ENCODE measurements at places on chromosomes 11 and 22. TPM values are rescaled to one million over a fixed set of nuclear protein-coding genes. Genes with fewer than 3 reads are reported as not detected.

GRCh38 chr22:46084943-46085827 is 65.1 kb upstream of the PPARA start:
- ATAC-seq, result peak; percentile 32

DNA sequence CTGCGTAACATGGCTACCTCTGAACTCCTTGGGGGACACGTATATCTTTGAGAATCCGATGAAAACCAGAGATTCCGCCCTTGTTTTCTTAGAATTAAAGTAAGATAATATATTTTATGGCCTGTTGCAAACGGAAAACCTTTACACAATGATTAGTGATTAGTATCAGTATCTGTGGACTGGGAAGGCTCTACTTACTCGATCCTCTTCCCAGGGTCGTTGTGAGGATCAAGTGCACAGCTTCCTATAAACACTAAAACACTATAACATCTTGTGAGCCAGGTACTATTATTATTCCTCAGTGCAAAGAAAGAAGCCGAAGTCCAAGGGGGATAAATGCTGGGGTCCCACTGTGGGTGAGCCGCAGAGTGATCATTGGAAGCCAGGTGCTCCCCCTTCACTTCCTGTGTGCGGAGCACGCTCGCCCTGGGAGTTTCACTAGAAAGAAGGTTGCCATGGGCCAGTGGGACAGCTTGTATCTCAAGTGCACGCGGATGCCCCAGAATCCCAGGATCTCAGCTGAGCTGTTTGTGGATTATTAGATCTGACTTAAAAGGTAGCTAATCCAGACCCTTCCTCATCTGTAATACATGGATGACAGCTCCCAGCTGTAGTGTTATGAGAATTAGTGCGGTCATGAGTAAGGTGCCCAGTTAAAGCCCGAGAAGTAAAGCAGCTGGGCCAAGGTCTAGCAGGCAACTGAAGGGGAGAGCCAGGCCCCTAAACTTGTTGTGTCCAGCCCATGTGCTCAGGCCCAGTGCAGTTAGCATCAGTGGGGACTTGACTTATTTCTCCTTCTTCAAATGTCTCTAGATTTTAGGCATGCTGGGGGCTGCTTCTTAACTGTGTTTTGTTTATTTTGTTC is 839 bp downstream of the CBY1 start:
- ATAC-seq, result no peak

GRCh38 chr22:39251762-39252460 is 7.1 kb upstream of the PDGFB start:
- no peak for ATAC-seq

- ATAC-seq, result no peak
Measured at GRCh38 chr22:33640900-33641299, 279.4 kb downstream of the LARGE1 start.

DNA sequence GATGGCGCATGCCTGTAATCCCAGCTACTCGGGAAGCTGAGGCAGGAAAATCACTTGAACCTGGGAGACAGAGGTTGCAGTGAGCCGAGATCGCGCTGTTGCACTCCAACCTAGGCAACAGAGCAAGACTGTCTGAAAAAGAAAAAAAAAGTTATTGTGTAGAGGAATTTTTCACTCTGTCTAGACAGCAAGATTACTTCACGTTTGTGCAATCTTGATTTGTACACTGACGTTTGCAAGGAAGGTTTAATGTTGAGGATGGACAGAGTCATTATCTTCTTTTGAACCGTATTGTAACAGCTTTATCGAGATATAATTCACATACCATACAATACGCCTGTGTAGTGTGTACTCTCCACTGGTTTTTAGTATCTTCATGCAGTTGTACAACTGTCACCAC is 3.7 kb downstream of the CTTN start:
- no peak for ATAC-seq

- ATAC-seq, result no peak
Measured at GRCh38 chr22:27768027-27768653, 33.4 kb downstream of the MN1 start.

DNA sequence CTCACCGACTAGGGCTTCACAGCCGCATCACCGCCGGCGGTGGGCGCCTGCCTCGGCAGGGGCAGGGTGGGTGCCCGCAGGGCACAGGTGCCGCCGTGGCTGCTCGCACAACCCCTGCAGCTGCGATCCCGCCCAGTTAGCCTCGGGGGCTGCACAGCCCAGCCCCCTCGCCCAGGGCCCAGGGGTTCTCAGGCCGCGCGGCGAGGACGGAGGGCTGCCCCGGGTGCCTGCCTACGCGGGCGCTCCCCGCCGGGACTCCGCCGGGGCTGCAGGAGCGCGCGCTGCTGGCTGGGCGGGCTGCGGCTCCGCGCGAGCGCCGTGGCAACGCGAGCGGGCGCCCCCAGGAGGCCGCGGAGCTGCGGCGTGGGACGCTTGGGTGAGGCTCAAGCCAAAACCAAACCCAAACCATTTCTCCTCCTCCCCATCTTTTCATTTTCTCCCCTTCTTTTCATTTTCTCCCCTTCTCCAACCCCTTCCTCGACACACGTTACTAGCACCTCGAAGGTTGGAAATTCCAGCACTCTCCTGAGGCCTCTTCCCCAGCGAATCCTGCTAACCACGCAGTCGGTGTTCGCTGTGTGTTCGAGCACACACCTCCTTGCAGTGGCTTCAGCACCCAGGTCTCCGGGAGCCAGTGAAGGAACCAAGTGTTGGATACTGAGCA is at the start of gene MICAL3:
Gene MICAL3, minus strand, starts transcription at position 286 of the 664 bp plus-strand sequence. CDS start 117,749 bp downstream, outside the sequence.
- peak; percentile 82 for ATAC-seq

GRCh38 chr11:77353131-77353530 is 51.6 kb upstream of the GDPD4 start:
- ATAC-seq, result no peak

DNA sequence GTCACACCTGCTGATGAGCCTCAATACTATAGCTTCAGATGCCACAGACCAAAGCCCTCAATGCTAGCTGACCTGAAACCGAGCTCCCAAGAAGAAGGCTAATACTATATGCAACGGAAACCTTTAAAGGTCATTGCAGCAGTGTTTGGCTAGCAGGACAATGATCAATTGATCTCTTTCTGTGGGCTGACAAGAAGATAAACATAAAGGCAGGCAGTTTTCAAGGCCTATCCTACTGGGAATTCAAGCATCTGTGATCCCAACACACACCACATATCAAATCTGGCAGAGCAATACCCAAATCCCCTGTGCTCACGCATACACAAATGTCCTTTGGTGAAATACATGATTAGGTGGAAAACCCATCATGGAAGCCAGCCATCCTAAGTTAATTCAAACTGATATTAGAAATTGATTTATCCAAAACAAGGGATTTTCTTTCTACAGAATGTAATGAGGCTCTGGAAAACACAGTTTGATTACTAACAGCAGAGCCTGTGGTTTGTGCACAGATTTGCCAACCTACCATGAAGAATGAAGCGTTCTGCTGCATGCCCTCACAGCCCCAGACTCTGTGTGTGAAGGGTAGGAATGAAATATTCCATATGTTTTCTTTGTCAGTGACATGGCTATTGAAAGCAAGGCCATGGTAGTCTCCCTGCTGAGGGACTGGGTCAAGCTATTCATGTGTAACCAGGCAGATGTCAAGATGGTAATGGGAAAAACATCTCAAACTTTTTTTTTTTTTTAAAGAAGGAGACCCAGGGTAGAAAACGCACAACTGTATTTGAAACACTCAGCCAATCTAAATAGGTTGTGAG is 12.2 kb downstream of the LGR4 start:
- ATAC-seq, result peak; percentile 93

- ATAC-seq, result no peak
Measured at GRCh38 chr11:62456630-62457029, 37.8 kb downstream of the SCGB1A1 start.

DNA sequence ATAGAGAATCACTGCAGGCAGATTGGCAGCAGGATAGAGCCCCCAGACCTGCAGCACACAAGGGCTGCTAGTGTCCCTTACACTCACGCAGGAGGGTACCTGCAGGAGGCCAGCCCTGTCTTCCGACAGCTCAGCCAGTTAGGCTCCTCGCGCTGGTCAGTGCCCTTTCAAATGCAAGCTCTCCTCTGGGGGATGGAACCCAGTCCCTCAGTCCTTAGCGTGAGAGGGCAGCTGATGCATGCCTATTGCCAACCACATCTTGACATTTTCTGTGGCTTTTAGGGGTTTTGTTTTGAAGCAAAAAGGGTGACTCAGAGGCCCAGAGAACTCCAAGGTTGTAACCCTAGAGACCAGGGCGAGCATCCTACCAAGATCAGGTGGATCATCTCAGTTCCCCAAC is 40.0 kb downstream of the WNT11 start:
- no peak for ATAC-seq

DNA sequence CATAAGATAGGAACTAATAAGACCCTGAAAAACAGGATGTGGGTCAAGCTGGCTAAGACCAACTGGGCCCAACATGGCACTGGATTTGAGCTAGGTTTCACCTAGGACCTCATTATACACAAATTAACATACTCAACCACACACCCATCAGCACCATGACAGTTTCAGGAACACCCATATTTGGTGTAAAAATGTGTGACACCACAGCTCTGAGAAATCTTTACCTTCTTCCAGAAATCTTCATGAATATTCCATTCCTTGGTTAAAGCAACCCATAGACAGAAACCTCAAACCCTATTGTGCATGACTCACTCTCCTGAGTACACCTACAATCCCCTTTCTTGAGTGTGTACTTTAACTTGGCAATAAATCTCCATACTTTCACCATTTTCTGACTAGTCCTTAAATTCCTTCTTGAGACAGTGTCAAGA is 378.8 kb downstream of the DYNC2H1 start:
- peak; percentile 87 for ATAC-seq

DNA sequence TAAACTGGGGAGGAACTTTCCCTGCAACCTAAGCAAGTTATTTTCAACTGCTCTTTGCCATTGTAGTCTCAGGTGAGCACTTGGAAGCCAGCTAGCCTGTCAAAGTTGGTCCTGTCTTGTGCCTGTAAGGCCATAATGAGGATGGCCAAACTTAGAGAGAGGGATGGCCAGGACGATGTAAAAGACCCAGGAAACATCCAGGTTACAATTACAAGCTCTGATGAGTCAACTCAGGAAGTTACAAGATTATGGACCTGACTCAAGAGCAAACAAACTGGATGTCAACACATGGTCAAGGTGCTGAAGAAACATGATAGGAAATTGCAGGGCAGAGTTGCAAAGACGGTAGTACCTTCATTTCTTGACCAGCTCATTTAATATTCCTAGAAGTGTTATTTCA is 1.6 kb downstream of the GTPBP1 start:
- ATAC-seq, result no peak

- ATAC-seq, result no peak
Measured at GRCh38 chr22:30810105-30810504, 115.4 kb downstream of the OSBP2 start.

GRCh38 chr11:1860108-1860507 is 7.2 kb downstream of the LSP1 start:
- ATAC-seq, result no peak

- no peak for ATAC-seq
Measured at GRCh38 chr22:29454276-29454675, 15.9 kb downstream of the RFPL1 start.

DNA sequence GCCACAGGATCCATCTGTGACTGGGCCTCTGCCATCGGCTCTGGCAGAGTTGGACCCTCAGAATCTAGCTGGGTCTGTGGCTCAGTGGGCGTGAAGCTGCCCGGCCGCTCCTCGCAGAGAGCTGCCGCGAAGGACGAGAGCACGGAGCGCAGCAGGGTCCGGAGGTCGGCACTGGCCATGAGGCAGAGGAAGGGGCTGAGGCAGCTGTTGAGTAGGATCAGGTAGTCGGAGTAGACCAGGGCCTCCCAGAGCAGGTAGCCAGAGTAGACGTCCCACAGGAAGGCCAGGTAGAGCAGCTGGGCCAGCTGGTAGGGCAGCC is 912 bp downstream of the GPR152 start:
- ATAC-seq, result no peak

- ATAC-seq, result no peak
Measured at GRCh38 chr11:35507688-35508087, 17.7 kb downstream of the PAMR1 start.

DNA sequence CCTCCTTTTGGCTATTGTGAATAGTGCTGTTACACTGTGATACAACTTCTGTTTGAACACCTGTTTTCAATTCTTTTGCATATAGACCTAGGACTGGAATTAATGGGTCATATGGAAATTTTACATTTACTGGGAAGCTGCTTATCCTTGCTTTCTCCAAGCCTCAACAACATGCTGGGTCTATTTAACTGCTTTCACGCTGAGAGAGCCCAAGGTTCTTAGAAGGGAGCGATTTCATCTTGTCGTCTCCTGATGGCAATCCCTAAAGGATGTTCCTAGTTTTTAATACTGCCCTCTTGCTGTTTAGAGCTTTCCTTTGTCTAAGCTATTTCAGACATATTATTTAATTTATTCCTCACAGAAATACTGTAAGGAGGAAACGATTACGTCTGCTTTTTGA is 15.5 kb downstream of the IRAG1 start:
- no peak for ATAC-seq

DNA sequence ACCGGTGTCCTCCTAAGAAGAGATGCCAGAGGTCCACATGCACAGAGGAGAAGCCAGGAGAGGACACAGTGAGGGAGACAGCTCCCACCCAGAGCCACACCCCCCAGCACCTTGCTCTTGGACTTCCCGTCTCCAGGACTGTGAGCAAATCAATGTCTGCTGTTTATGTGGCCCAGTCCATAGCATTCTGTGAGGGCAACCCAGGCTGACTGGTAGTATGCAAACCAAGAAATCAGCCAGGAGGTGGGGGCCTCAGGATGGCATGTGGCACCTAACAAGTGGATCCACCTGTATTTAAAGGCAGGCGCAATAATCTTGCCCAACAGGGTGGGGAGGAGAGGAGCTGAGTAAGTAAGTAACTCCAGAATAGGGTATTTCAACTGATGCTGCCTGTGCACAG is 136.4 kb downstream of the BRD1 start:
- no peak for ATAC-seq

- ATAC-seq, result no peak
Measured at GRCh38 chr22:39738746-39739145, 154.8 kb downstream of the ENTHD1 start.

DNA sequence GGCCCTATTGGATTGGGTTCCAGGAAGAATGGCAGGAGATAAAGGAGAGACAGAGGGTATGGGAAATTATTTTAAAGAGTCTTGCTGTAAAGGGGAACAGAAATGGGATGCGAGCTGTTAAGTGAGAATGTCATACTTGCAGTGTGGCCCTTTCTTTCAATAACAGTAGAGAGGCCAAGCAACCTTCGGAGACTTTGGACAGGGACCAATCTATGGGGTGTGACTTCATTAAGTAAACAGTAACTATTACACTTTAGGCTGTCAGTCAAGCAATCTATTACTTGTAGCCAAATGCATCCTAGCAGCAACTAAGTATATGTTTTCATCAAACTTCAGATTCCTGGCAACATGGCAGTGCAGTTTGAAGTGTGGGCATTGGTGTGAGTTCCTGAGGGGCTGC is 376.2 kb upstream of the LARGE1 start:
- no peak for ATAC-seq

The GTSE1 gene
- 1.3 TPM for total RNA-seq

The MS4A4E gene
- not detected for total RNA-seq

The PATE4 gene
- 0.25 TPM for total RNA-seq

The ME3 gene
- 1.9 TPM for total RNA-seq

The CAPN5 gene
- 25.1 TPM for total RNA-seq

The TRIM34 gene
- total RNA-seq, result 0.73 TPM

The HBB gene
- total RNA-seq, result not detected

The CCT8L2 gene
- not detected for total RNA-seq

The SAA4 gene
- not detected for total RNA-seq

The KIF18A gene
- 3.2 TPM for total RNA-seq

All from motor neuron (in vitro differentiated cells).